ENCODE measurements at places on chromosomes 2 and 18.

- DNase-seq, result no peak
Observed at GRCh38 chr2:169895294-169895985, 68.2 kb downstream of the UBR3 start.

DNA sequence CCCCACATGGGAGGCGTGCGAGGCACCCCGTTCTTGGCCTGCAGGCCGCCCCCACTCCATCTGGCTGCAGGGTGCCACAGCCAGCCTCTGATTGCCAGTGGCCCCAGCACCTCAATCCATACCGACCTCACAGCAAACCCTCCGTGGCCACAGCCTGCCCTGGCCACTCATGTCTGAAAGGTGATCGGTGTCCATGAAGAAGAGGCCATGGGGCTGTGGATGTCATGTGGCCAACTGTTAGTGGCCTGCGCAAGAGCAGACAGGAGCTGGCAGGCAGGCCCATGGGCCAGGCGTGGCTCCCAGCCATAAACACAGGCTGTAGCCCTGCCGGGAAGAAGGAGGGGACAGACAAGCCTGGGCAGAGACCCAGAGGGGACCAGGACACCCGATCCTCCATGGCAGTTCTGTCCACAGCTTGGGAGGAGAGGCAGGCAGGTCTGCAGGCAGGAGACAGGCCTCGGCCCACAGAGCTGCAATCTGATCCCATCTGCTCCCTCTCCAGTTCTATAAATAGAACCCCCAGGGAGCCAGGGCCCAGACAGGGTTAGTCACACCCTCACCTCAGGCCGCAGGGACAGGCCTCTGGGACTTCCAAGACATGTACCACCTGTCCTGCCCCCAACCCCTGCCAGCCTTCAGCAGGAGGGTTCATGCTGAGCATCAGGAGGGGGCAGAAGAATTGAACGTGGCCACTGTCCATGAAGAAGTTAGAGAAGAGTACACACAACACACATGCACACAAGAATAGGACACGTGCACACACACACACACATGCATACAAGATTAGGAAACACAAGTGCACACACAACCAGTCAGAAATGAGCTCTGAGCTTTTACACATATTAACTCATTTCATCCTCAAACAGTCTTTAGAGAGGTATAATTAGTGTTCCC is 16.9 kb downstream of the STEAP3 start:
- no peak for DNase-seq

DNA sequence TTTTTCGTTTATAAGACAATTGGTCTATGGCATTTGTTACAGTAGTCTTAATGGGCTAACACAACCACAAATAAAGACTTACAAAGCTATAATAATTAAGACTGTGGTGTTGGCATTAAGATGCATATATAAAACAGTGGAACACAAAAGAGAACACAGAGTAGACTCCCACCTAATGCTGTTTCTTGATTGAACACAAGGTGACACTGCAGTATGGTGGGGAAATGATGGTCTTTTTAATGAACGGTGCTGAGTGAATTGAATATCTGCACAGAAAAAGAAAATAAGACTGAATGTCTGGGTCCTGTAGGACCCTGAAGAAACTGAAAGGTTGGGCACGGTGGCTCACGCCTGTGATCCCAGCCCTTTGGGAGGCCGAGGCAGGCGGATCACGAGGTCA is 1136.6 kb upstream of the NXPH2 start:
- no peak for DNase-seq

DNA sequence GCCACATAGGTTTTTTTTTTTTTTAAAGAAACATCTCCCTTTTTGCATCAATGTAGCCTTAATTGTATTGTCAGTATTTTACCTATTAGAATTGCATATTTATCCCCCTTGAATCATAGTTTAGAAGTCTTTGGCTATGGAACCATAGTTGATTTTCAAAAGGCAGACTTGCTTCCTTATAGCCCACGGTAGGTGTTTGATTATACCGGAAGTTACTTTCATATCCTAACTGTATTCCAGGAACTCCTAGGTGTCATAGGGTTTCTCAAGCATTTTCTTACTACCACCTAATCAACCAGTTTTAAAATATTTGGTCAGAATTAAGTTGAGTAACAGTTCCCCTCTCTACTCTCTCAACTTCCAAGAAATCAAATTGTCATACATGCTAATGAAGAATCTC is 86.6 kb upstream of the TSPYL6 start:
- no peak for DNase-seq

Measured in stimulated activated CD4-positive, alpha-beta T cell treated with anti-CD3 and anti-CD28 coated beads, Interleukin-4, amount 100 ng/mL, for 4 hours (primary cell).